GM20000 (cell line): ENCODE measurements at places on chromosomes 3 and 15.

- peak; percentile 20 for DNase-seq
These were observed 121.1 kb downstream of the OXSM start for GRCh38 chr3:25910997-25911396.

DNA sequence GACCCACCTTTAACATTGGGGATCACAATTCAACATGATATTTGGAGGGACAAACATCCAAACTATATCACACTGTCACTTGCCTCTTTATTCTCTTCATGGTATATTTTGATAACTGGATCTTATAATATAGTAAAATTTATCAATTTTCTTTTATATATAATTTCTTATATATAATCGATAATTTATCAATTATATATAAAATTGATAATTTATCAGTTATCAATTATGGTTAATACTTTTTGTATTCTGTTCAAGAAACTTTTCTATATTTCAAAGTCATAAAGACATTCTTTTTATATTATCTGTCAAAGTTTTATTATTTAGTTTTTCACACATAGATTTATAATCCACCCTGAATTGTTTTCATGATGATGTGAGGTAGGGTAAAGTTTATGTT is 132.9 kb downstream of the ZNF280D start:
- no peak for DNase-seq

DNA sequence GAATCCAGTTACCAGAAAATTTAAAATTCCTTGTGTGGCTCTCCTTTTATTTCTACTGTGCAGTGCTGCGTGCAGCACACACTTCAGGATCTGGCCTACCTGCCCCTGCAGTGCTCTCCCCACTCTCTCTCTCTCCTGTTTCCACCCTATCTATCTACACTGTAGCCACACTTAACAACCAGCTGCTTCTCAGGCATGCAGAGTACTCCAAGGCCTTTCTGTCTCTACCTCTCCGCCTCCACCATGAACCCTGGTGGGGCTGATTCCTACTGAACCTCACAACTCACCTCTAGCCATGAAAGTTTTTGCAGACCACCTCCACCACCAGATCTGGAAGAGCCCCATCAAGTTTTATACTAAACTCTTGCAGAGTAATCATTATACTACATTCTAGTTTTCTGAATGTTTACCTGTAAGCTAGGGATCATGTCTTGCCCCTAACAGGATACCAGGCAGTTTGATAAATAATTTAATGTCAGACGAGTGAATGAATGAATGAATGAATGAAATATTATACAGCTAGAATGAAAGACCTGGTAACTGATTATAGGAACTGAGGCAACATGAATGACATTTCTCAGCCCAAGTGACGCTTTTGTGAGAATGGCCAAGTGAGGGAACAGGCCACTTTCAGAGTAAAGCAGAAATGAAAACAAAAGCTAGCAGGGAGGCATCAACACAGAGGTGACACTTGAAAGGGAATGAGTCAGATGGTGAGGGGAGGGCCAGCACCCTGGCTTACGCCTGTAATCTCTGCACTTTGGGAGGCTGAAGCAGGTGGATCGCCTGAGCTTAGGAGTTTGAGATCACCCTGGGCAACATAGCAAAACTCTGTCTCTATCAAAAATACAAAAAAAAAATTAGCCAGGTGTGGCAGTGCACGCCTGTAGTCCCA is 363.5 kb downstream of the FOXP1 start:
- peak; percentile 49 for DNase-seq

DNA sequence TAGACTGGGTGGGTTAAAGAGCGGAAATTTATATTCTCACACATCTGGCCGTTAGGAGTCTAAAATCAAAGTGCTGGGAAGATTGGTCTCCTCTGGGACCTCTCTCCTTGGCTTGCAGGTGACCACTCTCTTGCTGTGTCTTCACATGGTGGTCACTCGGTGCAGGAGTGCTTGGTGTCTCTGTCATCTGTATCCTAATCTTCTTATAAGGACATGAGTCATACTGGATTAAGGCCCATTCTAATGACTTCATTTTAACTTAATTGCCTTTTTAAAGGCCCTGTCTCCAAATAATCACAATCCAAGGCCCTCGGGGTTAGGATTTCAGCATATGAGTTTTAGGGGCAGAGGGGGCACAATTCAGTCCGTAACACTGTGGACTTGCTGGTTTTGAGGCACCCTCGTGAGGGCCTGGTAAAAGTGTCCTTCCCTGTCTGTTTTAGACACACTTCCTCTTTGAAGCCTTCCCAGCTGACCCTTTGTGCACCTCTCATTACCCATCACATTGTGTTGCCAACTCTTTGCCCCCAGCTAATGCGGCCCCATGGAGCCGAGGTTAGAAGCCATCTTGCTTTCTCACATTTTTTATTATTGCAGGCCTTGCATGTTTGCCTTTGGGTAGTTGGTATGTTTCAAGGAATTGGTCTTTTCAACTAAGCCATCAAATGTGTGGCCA is 3.2 kb downstream of the XYLB start:
- DNase-seq, result no peak

- DNase-seq, result no peak
These were observed 946.7 kb downstream of the ZPLD1 start for GRCh38 chr3:103381296-103382079.

DNA sequence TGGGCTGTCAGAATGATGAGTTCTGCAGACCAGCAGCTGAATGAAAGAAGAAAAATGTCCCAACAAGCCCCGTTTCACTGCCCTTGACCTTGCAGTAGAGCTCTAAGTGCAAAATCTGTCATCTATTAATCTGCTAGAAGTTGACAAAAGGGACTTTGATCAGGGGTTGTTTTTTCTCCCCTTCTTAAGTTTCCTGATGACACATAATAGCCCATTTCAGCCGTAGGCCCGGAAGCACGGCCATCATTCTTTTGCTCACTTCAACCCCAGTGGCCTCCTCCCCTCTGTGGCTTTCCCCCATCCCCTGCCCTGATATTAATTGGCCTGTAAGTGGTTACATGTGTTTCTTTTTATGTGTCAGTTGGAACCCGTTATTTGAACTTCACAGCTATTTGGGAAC is 298.9 kb downstream of the RPLP1 start:
- DNase-seq, result no peak

DNA sequence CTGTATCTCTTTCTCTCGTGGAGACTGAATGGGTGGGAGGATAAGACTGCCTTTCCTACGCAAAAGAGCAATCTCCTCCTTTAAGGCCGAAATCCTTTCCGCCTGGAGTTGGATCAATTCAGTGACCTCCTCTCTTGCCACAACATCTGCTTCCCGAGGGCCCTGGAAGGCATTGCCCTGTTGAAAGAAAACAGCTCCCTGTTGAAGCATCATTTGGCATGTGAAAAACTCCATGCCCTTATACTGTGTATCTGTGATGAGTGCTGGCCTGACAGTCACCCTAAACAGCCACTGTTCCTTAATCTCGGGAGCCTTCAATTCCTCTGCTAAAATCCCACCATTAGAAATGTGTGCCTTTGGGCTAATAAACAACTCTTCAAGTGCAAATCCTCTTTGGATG is 80.2 kb downstream of the BOC start:
- DNase-seq, result no peak

GRCh38 chr3:117454908-117455307 is 745.3 kb downstream of the TUSC7 start:
- DNase-seq, result no peak

DNA sequence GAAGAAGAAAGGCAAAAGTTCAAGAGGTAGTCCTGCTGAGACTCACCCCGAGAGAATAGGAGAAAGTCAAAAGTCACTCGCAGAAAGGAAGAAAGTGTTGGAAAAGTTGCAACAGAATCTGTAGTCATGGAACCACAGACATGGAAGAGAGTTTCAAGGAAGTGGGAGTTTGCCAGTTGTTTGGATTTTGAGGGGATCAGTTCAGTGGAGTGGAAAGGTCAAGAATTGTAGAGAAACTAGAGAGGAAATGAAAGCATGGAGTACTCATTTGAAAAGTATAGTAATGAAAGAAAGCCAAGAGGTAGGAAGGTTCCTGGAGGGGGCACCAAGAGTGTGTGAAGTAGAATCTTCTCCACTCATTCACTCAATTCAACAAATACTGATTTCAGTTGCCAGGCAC is 34.7 kb downstream of the SPTSSB start:
- DNase-seq, result no peak

DNA sequence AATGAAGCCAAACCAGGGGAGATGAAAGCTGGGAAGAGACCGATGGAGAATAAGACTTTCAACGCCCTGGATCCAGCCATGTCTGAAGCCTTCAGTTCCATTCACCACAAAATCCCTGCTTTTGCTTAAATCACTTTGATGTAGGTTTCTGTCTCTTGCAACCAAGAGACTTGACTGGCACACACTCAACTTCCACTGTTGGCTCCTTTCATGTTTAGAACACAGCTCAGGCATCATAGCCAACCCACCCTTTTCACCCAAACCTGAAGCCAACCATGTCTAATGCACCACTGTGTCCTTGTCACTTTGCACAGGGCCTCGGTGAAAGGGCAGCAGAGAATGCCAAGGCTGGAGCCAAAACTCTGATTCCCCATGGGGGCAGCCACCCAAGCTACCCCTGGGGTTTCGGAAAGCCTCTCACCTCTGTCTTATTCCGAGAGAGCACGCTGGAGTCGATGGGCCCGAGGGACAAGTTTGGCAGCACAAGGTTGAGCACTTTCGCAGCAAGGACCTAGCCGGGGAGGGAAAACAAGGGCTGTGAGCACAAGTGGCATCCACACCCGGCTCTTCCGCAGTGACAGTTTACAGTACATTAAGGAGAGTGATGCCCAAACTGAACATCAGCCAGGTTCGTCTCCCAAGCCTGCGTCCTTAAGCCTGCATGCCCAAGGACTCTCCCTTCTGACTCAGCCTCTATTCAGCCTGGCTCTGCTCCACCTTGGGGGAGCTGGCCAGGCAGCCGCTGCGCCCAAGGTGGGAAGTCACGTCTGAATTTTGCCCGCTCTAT is 37.6 kb downstream of the ABTB1 start:
- DNase-seq, result no peak

- DNase-seq, result no peak
These were observed 74.1 kb upstream of the FRMD4B start for GRCh38 chr3:69460034-69460433.

- DNase-seq, result no peak
These were observed 30.1 kb downstream of the GPR15 start for GRCh38 chr3:98561727-98562521.

DNA sequence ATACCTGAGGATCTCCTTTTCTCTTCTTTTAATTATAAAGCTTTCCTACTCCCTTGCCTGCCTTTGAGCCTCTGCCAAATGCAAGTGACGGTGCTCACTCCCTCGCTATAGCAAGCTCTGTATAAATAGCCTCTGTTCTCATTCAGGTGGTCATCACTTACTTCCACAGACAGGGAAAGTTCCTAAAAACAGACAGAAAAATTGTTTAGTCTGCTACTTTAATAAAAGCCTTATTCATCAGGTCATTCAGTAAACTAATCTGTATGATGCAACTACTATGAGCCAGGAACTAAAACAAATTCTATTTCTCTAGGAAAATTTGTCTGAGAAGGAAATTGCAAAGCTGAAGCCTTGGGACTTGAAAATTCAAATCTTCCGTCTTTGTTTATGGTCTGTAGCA is 10.2 kb upstream of the DLG1 start:
- DNase-seq, result no peak

DNA sequence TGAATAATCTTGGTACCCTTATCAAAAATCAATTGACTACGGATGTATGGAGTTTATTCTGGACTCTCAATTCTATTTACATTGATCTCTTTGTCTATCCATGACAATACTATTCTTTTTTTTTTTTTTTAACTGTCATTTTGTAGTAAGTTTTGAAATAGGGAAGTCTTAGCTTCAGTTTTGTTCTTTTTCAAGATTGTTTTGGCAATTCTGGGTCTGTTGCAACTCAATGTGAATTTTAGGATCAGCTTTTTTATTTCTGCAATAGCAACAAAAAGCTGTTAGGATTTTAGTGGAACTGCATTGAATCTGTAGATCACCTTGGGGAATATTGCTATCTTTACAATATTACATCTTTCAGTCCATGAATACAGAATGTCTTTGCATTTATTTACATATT is 21.4 kb downstream of the BTLA start:
- DNase-seq, result no peak

DNA sequence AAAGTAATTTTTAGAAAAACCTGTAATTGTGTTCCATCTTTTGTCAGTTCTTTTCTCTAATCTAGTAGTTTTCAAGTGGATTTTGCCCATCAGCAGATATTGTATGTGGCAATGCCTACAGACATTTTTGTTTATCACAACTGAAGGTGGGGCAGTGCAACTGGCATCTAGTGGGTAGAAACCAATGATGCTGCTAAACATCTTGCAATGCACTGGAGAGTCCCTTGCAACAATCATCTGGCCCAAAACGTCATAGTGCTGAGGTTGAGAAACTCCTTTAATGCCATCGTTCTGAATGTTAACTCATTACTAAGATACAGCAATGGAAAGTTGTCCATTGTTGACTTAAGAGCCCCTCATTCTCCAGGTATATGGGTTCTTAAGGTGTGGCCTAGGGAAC is 80.1 kb downstream of the BTD start:
- no peak for DNase-seq

GRCh38 chr15:39096608-39097205 is 484.2 kb upstream of the THBS1 start:
- no peak for DNase-seq

DNA sequence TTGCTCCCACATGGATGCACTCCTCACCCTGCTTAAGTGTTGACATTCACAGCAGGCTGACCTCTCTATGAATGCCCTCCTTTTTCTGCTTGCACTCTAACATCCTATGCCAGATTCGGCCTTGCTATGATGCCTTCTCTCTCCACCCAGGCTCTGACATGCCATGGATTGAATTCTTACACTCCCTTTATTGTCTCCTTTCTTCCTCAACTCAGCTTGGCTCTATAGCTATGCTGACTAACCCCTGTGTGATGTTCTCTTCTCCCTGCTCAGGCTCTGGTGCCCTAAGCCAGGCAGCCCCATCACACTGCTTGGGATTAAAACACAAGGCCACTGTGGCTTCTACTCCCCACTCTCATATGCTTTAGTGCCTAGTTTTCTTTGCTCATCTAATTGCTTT is 563.7 kb downstream of the NSUN3 start:
- DNase-seq, result no peak

DNA sequence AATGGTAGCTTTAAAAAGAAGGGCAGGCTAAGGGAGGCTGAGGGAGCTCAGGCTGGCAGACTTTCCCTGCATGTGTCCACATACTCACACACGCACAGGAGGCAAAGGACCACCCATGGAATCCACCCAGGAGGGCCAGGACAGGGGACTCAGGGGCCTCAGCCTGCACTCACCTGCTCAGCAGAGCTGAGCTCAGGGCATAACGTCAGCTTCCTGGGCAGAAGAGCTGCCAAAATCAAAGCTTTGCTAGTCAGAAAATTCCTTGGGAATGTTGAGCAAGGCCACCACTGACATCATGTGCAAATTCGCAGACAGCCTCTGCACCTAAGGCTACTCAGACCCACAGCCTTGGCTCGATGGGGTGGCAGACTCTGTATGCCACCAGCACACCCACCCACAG is 16.4 kb upstream of the ALAS1 start:
- no peak for DNase-seq
